ENCODE measurements at places on chromosomes 13 and 19.
A peak's percentile ranks its signal among the peaks of the same experiment; 100 is the strongest.

DNA sequence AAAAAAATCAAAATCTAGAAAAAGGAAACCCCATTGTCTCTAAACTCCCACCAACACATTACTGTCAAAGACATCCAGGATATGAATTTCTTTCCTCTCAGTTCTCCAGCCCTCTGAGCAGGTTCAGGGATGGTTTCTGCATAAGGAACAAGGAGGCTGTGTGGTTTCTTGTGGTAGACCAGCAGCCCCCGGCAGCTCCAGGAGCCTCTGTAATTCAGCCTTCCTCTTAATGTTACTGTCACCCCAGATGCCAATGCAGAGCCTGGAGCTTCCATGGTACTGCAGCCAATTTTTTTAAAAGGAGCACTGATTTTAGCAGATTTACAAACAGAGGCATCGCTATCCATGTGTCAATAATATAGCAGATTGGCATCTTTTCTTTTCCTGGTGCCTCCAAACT, 100.6 kb upstream of the FAM216B start:
- DNase-seq, result no peak

DNA sequence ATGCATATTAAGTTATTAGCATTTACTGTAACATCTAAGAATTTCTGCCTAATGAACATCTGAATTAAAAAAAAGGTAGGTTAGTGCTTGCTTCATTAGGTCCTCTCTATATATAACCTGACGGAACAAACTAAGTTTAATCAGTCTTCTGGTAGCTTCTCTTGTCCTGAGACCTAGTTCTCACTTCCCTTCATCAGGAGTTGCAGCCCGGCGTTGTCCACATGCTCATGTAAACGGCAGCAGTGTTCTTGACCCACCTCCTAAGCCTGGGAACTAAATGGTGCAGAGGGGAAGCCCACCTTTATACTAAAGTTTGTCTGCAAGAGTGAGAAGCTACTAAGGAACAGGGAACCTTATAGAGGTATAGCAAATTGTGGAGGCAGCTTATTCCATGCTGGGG, 31.9 kb upstream of the CPB2 start:
- DNase-seq, result no peak

- DNase-seq, result no peak
Measured at GRCh38 chr13:70812481-70812880, 704.2 kb upstream of the KLHL1 start.

- DNase-seq, result peak; percentile 51
Measured at GRCh38 chr13:41019011-41019487, at the start of gene ELF1. ELF1 (minus strand) TSS chr13:41019316; CDS start chr13:40982054, 37,262 bp downstream.

DNA sequence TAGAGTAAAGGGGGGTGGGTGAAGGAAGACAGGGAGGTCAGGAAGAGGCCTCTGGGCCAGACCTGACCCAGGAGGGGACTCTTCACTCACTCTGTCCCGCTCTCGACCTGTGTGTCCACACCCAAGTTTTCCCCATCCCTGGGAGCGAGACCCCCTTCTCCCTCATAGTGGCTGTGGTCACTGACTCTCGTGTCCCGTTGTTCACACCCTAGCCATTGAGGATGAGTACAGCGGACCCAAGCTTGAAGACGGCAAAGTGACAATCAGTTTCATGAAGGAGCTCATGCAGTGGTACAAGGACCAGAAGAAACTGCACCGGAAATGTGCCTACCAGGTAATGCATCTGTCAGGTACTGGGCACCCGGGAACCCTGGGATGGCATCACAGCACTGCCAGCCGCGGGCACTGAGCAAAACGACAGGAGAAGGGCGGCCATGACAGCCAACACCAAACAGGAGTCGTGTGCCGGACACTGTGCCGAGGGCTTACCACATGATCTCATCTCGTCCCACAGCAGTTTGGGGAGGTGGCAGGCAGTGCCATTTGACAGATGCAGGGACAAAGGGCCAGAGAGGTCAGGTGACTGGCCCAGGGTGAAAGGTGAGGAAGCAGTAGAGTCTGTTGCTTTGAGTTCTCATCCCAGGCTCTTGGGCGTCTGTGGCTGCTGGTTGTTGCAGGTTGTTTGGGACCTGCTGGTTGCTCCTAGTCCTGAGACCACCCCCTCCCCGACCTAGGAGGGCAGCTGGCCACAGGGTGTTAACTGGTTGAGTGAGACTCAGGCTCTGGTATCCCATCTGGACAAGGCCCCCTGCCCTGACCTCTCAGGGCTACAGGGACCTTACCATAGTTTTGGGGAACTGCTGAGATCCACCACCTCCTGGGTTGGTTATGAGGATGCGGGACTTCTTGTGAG, 29.6 kb downstream of the PPP5C start:
- no peak for DNase-seq

- DNase-seq, result peak; percentile 37
Measured at GRCh38 chr19:6773323-6773931, 919 bp downstream of the VAV1 start.

- DNase-seq, result no peak
Measured at GRCh38 chr13:93226623-93227279, at the start of gene GPC6. GPC6 (plus strand) TSS chr13:93226807.

DNA sequence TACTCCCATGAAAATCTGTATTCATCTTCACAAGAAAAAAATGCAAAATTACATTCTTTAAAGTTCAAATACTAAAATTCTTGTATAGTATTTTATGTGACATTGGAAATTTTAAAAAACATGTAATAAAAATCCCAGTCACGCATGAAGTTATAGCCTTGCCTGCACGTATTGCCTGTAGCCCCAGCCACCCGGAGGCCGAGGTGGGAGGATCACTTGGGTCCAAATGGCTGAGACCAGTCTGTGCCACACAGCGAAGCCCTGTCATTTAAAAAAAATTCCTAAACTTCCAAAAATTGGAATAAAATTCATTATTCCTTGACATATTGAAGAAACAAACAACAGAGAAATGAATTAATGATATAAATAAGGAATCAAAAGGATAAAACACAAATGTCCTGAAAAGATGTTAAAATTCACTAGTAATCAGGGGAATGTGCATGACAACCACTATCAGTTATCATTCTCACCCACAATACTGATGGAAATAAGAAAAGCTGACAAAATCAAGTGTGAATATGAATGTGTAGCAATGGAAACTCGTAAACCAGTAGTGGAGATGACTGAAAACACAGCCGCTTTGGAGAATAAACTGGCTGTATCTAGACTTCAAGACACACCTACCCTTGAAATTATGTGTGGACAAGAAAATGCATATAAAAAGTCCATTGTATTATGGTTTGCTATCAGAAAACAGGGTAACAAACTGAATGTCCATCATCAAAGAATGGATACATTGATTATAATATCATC, 7.5 kb downstream of the CARD8 start:
- no peak for DNase-seq

GRCh38 chr19:5585461-5586299, 17.9 kb upstream of the TINCR start:
- no peak for DNase-seq

DNA sequence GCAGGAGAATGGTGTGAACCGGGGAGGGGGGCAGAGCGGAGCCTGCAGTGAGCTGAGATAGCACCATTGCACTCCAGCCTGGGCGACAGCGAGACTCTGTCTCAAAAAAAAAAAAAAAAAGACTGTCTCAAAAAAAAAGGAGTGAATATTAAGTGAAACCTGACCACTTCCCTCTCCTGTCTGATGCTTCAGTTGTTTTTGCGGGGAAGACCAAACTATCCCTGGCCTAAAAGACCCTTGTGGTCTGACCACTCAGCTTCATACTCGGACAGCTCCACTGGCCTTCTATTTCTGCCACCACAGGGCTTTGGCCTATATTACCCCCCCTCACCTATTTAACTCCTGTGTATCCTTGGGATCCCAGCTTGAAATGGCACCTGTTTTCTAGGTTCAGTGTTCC, 2.3 kb downstream of the CLASRP start:
- no peak for DNase-seq

DNA sequence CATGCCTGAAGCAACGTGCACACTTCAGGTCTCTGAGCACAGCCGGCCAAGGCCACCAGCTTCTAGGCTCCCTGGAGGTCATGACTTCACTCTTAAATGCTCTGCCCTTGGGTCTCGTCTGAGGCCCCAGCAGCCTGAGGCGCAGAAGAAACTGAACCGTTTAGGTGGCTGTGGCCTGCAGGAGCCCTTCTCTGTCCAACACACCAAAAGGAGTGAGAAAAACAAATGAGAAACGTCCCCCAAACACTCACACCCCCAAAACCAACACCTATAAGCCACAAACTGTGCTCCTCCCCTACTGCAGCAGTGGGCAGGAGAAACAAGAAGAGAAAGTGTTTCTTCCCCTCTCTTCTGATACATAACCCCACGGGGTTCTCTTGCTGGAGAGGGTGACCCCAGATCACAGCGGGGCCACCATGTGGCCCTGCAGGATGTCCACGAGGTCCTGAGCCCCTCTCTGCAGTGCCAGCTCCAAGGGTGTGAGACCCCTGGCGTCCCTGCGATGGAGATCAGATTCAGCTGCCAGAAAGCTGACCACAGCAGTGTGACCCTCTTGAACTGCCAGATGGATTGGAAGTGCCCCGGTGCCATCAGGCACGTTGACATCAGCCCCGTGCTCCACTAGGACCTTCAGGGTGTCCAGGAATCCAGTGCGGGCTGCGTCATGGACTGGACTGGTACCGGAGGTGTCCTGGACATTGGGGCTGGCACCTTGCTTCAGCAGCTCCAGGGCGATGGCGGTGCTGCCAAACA, 1.0 kb upstream of the KRI1 start:
- peak; percentile 60 for DNase-seq

DNA sequence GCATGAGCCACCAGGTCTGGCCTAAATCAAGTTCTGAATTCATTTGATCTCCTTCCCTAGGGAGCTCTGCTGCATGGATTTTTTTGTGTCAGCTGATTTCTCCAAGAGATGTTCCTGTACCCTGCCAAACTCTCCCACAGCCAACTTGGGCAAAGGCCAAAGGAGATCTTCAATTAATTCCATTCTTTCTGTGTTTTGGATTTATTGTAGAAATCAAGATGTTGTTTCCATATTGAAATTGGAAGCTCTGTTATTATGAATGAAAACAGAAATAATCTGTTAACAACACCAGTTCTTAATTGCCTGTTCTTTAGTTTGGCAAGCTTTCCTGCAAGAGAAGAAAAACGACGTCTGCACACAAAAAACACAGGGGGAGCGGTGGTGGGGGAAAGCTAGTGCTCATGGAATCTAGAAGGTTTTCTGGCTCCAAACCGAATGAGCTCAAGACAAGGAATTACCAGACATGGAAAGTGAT, 86.5 kb upstream of the ABCC4 start:
- no peak for DNase-seq

GRCh38 chr13:34847766-34848165, 94.3 kb upstream of the NBEA start:
- DNase-seq, result no peak

- DNase-seq, result no peak
Measured at GRCh38 chr13:44932850-44933251, 56.4 kb downstream of the NUFIP1 start.

- no peak for DNase-seq
Measured at GRCh38 chr13:72457151-72457550, 270.3 kb downstream of the MZT1 start.

- DNase-seq, result no peak
Measured at GRCh38 chr13:45870232-45870631, 18.7 kb upstream of the SIAH3 start.

- no peak for DNase-seq
Measured at GRCh38 chr13:95403349-95404140, 102.3 kb upstream of the ABCC4 start.
